Stimulated activated CD8-positive, alpha-beta memory T cell treated with anti-CD3 and anti-CD28 coated beads, Interleukin-4, amount 100 ng/mL, for 4 hours (primary cell): ENCODE measurements at places on chromosomes 11 and 22.

- DNase-seq: no peak
Observed at GRCh38 chr11:69771466-69771865, 3.7 kb downstream of the FGF4 start.

DNA sequence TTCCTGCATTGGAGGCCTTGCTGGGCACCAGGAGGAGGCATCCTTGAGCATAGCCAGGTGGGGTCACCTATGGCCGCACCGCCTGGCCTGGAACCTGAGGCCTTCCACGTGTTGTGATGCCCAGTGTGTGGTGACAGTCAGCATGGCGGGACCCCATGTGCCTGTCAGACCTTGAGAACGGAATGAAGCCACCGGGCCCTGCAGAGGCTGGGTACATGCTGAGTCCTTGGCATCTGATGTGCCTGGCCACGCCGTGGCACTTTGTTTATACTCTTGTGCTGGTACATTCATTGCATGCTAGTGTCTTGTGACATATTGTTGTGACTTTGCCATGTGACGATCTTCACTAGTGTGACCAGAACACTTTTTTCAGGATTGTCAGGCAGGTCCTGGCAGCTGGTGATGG lies 8.5 kb upstream of the MYO7A start:
- DNase-seq: no peak

DNA sequence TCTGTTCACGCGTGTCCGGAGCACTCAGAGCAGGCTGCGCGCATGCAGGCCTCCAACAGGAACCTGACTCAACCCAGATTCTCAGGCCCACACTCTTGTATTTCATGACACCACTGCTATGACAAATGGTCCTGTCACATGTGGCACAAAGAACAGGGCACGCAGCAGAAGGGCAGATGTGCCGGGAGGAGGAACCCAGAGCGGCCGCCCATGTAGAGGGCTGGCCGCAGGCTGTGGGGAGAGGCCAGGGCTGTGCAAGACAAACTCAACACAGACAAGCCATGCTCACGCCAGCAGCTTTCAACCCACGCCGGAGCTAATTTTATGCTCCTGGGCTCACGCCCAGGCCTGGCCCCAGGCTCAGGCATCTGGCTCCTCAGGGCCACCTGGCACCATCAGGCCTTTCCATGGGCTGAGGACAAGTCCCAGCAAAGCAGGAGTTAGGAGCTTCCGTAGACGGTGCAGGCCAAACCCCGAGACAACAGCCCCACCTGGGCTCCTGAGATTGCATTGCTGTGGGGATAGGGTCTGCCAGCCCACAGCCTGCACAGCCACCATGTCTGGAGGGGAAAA lies 40.0 kb downstream of the DUSP8 start:
- no peak for DNase-seq

- DNase-seq: no peak
Observed at GRCh38 chr11:72072348-72072747, 8.0 kb downstream of the NUMA1 start.

DNA sequence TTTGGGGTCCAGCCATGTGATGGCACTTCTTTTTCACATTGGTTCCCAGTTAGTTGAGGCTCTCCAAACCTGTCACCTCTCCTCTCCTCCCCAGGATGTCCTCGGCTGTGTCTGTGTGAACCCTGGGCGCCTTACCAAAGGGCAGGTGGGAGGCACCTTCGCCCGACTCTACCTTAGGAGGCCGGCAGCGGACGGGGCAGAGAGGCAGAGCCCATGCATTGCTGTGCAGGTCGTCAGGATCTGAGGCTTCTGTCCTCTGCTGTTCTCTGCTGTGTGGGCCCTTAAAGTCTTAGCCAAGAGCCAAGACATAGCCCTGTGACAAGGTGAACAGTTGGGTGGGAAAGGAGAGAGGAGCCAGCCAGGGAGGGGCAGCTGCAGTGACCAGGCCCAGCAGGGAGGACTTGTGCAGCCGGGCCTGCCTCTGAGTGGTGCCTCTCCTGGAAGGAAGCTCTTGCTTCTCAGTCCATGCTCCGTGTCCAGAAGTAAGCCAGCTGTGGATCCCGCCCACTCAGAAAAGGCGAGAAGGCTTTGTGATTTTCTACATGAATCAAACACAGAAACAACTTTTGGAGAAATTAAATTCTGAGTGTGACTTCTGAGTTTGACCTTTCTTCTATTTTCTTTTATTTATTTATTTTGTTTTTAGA lies 17.5 kb upstream of the CDC42EP2 start:
- no peak for DNase-seq

DNA sequence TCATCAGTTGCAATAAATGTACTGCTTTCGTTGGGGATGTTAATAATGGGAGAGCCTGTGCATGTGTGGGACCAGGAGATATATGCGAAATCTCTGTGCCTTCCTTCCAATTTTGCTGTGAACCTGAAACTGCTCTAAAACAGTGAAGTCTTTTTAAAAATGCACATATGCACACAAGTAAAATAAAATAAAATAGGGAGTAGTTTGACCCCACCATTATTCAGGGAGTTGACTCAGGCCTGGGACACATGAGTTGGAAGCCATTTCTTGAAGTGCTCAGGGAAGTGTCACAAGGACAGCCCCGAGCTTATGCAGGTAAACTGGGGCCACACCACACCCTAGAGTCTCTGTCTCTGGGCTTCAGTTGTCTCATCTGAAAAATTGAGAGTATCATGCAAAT lies 183.1 kb upstream of the POU2AF2 start:
- DNase-seq: no peak

- DNase-seq: no peak
Observed at GRCh38 chr11:108890482-108891105, 225.7 kb downstream of the DDX10 start.

GRCh38 chr11:75644370-75644769 lies 24.5 kb downstream of the MAP6 start:
- DNase-seq: no peak

DNA sequence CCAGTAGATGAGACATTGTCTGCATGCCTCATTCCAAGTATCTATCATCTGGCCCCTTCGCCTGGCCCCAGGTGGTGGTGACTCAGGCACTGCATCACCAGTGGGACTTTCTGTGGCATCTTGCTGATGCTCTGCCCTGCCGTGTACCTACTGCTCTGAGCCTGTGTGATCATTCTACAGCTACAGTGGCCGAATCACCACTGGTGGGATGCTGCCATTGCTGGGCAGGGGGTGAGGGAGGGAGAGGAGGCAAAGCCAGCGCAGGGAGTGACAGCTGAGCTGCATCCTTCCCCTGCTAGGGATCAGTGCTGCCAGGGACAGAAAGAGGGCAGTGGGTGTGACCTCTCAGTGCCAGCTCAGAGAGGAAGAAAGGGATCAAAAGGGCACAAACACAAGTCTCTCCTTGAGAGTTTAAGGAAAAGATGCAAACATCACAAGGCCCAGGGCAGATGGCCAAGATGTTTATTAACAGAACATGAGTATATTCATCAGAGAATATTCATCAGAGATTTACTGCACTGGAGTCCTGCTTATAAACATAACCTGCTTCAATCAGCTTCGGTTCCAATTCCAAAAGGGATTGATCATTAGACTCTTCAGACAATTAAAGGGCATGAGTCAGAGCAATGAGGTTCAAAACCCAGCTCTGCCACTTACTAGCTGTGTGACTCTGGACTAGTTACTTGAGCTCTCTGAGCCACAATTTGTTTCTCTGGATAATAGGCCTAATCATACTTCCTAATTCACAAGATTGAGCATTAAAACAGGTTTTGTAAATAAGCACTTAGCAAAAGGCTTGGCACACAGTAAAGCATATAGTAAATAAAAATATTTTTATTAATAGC lies 109.8 kb downstream of the NAT10 start:
- peak; percentile 51 for DNase-seq
